ENCODE measurements at places on chromosomes 13 and 19. TPM values are rescaled to one million over a fixed set of nuclear protein-coding genes. Genes with fewer than 3 reads are reported as not detected.

The ICAM3 gene
- total RNA-seq, result 2.7 TPM

The RUBCNL gene
- total RNA-seq, result 5.1 TPM

- DNase-seq, result no peak
Measured at GRCh38 chr13:48078251-48078656, 16.6 kb downstream of the MED4 start.

The CYP4F12 gene
- 25.2 TPM for total RNA-seq

- no peak for DNase-seq
Measured at GRCh38 chr19:49488863-49489537, 1.6 kb downstream of the RPL13A start.

The CPT1C gene
- 5.1 TPM for total RNA-seq

The DEDD2 gene
- total RNA-seq, result 21.1 TPM
